ENCODE measurements at places on chromosomes 12 and 14.

DNA sequence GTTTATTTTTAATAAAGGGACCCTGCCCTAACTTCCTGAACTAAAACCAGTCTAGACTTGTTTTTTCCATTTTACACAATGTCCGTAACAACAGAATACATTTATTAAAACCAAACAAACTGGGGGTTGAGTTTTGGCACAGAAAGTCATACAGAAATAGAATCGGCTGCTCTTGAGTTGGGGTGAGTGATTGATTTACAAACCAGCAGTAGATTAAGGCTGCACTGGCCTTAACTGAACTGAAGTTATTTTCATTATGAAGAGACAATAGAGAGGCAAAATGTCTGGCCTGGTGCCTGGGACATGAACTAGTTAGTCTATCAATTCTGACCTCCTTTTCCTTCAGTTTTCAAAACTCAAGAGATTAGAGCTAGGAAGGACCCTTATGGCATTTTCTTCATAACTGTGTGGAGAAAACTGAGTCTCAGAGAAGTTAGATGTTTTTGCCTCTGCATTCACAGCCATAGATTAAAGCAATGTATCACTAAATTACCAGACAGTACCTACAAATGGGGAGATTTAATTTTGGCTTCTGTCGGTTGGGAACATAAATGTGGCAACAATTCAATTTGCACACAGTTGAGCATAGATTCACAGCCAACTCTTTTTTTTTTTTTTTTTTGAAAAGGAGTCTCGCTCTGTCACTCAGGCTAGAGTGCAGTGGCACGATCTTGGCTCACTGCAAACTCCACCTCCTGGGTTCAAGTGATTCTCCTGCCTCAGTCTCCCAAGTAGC, 19.8 kb upstream of the MGP start:
- no peak for DNase-seq

DNA sequence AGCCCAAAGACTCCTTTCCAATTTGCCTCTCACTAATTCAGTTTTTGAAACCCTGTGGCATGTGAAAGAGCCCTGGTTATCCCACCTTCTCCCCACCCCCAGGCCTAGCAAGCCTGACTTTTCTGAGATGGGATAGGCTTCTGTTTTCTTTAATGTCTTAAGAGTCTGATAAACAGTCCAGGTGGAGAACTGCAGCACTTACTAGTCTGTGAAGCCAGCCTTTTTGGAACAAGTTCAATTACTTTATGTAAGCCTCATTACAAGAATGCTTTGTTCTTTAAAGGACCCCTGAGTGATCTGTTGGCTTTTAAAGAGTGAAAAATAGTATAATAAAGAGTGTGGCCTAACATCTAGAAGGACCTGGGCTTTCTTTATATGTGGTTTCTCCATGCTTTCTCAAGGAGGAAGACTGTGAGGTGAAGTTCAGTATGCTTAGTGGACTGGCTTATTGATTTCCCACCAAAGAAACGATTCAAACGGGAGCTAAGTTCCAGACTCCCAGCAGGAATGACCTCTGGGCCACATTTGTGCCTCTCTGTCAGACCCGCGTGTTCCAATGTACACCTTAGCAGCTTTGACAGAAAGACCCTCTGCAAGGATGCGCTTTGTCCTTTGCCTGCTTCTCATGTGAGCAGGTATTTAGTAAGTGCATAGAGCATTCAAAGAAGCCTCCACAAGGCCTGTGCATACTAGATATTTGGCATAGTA, 129.5 kb downstream of the DAAM1 start:
- no peak for DNase-seq

DNA sequence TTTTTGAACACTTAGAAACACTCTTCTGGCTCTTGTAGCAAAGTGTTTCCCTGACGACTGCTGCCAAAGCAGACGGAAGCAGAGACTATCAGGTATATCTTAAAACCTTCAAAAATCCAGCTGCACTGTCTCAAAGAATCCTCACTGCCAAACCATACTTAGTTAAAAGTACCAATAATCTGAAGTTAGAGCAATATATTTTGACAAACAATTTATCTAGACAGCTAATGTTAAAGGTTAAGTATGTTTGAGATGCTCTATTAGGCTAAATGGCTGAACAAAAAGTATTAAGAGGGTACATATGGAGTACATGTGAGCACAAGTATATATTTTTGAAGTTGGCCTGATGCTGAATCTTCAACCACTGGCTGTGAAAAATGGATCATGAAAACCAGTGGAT, 331.9 kb upstream of the DIO2 start:
- DNase-seq, result no peak

DNA sequence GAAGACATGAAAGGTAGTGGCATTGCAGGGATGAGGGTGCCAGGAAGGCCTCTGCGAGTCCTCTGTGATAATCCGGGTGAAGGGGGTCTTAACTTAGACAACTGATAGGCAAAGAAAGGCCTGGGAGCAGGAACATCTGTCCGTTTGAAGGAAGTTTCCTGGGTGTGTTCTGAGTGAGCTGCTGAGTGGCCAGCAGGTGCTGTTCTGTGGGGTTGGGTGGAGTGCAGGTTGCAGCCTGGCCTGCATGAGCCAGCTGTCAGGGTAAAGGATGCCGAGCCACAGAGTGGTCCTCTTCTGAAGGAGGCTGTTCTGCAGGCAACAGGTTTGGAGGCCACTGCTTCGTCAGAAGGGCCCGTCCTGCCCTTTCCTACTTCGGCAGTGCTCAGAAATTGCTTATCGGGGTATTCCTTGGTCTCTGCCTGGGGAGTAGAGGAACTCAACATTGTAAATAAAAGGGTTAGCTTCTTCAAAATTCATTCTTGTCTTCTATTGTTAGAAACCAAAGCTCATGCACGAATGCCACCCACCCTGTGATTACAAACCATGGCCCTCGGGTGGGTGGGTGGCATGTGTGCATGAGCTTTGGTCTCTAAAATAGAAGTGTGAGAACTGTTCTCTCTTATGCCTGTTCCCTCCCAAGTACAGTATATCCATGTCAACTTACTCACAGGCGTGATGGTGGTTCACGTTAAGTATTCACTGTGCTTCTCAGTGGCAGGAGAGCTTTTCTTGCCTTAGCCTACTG, 118.9 kb downstream of the CHST11 start:
- DNase-seq, result no peak

DNA sequence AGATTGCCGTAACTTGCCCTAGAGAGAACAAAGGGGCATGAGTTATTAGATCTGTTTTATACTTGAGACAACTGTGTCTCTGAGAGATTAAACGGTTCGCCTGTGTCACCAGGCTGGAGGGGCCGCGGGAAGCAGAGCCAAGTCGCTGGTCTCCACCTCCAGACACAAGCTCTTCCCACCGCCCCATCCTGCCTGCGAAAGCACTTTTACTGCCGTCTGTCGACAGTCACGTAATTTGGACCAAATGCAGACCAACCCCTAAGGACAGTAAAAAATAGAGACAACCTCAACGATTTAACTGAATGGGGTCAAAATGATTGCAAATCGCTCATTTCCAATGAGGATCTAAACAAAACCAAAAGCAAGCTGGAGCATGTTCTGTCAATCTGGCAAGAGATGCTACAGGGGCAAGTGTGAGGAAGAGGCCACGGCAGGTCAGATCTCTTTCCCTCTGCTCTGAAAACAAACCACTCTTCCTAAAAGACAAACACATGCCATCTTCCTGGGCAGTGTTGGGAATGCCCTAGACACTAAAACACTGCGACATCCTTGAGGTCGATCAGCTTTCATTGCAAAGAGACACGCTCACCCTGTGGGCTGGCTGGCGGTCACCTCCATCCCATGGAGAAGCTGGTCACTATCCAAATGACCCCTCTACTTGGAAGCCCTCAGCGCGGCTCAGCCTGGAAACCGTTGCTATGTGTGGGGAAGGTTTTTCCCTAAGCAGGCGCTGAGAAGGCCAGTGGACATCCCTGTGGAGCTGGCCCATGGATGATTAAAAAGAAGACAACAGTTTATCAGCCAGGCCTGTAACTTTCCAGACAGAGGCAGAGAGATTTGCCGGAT, 17.1 kb downstream of the GSC start:
- no peak for DNase-seq

GRCh38 chr14:93976477-93977057, at the start of gene ASB2:
TSS of gene ASB2 (minus strand) at chr14:93976570. CDS start at chr14:93964539, 12,031 bp downstream.
- DNase-seq, result peak; percentile 57

GRCh38 chr14:92848887-92849286, 54.8 kb downstream of the GOLGA5 start:
- DNase-seq, result no peak

DNA sequence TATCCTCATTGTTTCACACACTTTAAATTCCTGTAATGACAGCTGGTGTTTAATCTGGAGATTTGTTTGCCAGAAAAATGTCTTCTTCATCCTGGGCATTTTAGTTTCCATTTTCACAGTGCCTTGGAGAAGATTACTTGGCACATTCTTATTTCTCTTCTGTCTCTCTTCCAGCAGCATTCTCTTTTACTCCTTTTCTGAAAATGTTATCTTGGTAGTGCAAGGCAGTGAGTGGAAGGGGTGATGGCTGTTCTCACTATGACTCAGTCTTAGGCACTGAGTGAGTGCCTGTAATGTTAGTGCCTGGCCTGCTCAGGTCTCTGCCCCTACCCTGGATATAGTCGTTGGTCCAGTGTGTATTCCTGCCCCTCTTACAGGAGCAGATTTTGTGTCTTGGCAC, 13.1 kb downstream of the CLECL1 start:
- DNase-seq, result no peak

DNA sequence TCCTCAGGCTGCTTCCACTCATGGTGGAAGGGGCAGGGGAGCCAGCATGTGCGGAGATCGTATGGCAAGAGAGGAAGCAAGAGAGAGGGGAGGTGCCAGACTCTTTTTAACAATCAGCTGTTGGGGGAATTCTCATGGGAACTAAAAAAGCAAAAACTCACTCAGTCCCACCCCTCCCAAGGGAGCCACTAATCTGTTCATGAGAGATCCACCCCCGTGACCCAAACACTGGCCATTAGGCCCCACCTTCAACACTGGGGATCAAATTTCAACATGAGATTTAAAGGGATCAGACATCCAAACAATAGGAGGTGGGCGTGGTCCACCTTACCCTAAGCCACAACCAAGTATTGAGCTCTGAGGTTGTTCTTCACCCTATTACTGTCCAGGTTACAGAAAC, 375.1 kb downstream of the GRIN2B start:
- no peak for DNase-seq

GRCh38 chr12:104292872-104293794, 10.4 kb upstream of the EID3 start:
- no peak for DNase-seq

GRCh38 chr12:47321436-47321835, 241.7 kb upstream of the AMIGO2 start:
- DNase-seq, result no peak

GRCh38 chr12:9096563-9097176, 19.0 kb downstream of the A2M start:
- DNase-seq, result no peak

- DNase-seq, result peak; percentile 92
Observed at GRCh38 chr14:53924753-53925152, 31.9 kb downstream of the BMP4 start.

- no peak for DNase-seq
Observed at GRCh38 chr12:41511247-41511646, 323.1 kb downstream of the PDZRN4 start.

DNA sequence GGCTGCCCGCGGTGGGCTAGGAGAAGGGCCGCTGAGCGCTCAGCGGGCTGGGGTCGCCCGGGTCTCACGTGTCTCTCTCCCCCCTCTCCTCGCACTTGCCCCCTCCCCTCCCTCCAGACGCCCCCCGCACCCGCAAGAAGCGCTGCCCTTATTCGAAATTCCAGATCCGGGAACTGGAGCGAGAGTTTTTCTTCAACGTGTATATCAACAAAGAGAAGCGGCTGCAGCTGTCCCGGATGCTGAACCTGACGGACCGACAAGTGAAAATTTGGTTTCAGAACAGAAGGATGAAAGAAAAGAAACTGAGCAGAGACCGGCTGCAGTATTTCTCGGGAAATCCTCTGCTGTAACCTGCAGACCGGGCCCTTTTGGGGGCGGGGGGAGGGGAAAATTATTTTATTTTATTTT, 314 bp upstream of the HOTAIR start:
- DNase-seq, result no peak

GRCh38 chr12:81401241-81401640, 323.4 kb downstream of the ACSS3 start:
- DNase-seq, result no peak
